RCC 7860 (cell line): ENCODE measurements at places on chromosomes 16 and 17.
A peak's percentile ranks its signal among the peaks of the same experiment; 100 is the strongest.

DNA sequence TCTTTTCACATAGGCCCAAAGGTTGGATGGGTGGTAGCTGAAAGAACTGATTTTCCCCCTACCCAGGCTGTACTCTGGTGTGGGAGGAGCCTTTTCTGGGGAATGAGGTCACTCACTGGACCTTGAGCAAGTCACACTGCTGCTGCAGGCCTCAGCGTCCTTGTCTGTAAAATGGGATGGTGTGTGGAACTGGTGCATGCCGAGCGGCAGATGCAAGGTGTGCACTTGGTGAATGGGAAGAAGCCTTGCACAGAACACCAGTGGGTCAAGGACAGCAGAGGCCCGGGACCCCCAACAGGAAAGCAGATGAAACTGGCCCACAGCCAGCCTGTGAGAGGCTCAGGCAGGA lies 38.1 kb downstream of the ARHGAP27 start:
- no peak for DNase-seq

GRCh38 chr17:17510456-17511292 lies 14.5 kb upstream of the RASD1 start:
- no peak for DNase-seq

DNA sequence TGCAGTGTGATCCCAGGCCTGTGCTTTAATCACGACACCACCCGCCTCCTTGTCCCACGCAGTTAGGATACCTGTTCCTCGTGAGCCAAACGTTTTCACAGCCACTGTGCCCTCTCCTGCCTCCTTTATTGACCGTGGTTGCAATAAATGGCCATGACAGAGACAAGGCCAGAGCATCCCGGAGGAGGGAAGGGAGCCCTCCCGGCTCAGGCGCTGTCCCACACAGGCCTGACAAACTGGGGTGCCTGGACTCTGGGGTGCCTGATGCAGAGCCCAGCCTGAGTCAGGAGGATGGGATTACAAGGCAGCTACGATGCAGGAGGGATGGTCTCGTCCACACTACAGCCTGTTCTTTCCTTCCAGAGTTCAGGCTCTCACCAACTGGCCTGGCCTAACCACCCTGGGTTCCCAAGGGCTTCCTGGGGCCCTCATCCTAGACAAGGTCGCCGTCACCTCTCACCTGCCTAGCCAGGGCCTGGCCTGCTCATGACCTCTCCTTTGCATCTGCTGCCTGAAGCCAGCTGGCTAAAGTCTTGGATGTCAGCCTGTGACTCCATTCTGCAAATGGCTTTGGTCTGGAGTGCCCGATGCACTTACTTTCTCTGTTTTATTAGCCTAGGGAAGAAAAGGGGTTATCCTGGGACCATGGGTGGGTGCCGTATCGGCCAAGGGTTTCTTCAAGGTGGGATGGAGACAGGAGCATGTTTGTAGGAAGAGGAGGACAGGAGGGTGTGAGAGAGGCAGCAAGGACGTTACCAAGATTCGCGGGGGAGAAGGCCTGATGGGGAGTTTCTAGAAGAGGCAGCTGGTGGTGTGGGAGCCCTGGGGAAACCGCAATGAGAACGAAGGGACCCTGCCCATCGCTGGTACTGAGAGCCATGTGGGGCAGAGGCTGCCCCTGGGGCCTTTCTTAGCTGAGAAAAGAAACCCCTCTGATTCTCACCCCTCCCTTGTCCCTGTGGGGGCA lies 234.3 kb upstream of the TNRC6C start:
- no peak for DNase-seq

DNA sequence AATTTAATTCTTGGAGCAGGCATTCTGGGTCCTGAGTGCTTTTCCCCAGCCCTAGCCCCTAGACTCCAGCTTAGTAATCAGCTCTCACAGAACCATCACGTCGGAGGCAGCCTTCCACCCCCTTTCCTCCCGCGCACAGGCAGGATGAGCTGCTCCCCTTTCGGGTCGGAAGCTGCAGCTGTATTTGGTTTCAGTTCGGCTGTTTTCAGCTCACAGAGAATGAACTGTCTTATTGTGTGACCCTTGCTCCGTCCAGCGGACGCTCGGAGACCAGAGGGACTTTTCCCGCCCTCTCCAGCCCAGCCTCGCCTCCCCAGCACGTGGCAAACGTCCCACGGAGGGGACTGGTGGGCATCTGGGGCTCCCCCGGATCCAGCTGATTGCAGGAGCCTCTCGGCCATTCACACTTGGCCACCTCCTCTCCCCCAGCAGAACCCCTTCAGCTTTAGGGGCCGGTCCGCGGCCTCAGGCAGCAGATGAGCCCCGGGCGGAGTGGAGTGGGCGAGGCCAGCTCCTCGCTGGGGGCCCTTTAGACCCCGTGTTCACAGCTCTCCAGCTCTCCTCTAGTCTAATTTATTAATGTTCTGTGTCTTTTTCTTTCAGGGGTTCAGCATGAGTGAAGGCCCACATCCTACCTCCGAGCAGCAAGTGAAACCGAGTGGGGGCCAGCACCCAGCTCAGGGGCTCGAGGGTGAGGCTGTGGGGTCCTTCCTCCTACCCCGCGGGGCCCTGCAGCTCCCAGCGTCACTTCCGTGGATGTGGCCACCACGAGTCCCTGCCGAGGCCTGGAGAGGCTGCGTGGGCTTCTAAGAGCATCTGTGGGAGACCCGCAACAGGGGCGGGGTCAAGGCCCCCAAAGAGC lies 863 bp upstream of the UTS2R start:
- no peak for DNase-seq

- peak; percentile 45 for DNase-seq
Observed at GRCh38 chr16:11913425-11914079, 2.2 kb downstream of the GSPT1 start.

DNA sequence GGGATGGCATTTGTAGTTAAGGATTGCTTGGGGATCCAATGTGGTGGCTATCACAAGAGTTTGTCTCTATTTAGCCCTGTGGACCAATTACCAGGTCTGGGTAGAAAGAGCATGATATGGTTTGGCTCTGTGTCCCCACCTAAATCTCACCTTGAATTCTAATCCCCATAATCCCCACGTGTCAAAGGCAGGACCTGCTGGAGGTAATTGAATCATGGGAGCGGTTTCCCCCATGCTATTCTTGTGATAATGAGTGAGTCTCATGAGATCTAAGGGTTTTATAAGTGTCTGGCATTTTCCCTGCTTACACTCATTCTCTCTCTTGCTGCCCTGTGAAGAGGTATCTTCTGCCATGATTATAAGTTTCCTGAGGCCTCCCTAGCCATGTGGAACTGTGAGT lies 86.4 kb upstream of the HS3ST4 start:
- no peak for DNase-seq

GRCh38 chr17:45371414-45372324 lies 54.8 kb upstream of the MAP3K14 start:
- DNase-seq, result peak; percentile 95

DNA sequence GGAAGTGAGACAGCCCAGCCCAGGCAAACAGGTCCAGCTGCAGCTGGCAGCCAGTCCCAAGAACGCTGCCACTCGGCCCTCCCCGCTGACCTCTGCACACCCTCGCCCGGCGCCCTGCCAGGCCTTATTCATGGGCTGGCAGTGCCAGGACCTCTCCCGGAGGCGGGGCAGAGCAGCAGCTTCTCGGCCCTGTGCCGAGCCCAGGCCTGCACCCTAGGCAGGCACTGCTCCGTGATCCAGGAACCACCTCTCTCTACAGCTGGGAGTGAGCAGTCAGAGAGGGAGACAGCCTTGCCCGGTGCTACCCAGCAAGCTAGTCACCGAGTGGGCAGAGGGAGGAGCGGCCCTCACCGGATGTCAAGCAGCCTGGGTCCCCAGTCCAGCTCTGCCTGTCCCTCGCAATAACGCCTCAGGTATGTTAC lies 79.9 kb upstream of the CBX4 start:
- DNase-seq, result peak; percentile 73

DNA sequence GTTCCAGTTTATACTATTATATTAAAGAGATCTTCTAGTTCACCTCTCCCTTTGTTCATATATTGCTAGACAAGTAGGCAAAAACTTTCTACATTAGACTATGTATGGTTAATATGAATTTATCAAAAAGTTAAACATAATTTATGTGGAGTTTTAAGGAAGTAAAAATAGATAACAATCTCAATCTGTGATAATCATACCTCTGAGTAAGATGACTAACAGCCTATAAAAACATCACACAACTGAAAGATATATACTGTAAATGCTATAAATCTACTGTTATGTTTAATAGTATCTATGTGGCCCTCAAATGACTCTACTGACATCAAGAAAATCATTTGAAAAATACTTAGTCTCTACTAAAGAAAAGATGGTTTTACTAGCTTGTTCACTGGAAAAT lies 37.1 kb downstream of the AP1G1 start:
- DNase-seq, result no peak

GRCh38 chr17:77854083-77854758 lies 104.3 kb upstream of the TNRC6C start:
- DNase-seq, result no peak

DNA sequence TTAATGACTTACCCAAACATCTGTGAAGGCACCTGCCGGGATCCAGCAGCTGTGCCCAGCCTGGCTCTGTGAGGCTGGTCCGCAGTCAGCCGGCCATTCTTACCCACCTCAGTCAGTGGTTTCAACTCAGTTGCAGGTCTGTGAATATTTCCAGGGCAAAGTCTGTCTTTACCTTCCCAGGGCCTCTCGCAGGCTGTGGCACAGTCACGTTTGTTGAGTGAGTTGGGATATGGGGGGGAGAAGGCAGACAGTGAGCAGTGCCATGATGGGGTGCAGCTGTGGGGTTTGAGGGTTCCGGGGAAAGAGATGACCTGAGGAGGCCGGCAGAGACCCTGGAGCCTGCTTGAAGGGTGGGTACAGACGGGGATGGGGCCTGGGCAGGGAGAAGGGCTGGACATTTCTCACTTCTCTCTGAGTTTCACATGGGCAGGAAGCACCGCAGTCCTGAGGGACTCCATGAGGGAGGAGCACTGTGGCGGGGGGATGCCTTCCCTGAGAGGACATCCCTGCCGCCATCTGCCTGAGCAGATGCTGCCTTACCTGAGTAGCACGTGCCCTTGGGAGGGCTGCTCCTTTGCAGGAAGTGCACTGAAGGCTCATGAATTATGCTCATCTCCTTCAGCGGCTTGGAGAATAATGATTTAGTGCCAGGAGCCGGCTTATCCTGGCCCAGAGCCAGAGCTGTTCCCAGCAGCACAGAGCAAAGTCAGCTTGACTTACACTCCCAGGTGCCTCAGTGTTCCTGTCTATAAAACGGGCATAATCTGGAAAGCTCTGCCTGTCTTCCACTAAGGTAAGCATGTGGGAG lies 48.1 kb downstream of the KSR1 start:
- no peak for DNase-seq

DNA sequence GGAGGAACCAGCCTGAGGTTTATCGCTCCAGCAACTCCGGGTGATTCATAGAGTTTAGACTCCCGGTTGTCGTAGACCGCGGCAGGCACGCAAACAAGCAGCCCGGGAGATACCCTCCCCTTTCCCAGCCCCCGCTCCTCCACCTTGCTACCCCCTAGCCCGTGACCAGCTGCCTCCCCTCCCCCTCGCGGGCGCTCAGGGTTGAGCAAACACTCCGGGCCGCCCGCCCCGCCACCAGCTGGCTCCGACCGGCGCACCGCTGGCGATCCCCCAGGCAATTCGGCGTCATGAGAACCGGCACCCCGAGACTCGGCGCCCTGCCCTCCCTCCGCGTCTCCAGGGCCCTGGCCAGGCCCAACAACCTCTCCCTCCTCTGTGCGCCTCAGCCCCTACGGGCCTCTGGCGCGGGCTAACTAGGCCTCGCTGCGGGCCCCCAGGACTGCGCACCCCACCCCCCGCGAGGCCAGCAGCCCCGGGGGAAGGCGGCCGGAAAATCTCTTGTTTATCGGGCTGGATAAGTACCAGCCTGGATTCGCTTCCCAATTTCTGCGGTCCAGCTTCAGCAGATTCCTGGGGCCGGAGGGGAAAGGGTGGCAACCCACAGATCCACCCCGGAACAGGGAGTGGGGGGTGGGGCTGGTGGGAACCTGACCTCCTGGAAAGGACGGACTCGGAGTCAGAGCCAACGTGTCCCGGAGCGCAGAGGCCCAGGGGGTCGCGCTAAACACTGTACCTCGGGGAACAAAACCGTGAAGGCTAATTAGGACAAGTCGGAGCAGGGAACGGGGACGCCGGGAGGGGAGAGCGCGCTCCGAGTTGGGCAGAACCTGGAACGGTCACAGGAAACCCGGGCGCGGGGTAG lies 951 bp upstream of the GPRC5C start:
- DNase-seq, result peak; percentile 88

DNA sequence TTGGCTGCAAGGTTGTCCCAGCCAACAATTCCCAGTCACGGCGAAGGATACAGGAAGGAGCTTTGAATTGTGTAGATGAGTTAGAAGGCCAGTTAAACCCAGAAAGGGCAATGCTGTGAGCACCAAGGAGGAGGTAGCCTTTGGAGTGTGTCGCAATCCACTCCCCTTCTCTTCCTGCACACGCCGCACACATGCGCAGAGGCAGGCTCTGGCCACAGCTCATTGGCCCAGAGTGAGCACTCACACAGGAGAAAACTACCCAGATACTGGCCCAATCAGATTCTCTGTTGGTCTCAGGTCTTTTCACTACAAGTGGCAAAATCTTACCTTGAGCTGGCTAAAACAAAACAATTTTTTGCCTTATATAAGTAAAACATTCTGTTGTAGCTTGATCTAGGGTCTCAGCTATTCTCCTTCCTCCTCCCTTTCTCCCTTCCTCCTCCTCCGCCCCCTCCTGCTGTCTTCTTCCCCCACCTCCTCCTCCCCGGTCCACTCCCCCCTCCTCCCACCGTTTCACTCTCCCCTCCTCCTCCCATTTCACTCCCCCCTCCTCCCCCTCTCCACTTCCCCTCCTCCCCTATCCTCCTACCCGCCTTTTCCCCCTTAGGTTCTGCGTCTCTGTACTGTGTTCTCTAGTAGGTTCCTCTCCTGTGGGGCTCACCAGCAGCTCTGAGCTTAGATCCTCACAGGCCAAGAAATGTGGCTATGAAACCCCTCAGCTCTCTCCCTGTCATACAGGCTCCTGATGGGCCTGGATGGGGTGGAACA lies 344.9 kb downstream of the CPPED1 start:
- no peak for DNase-seq

DNA sequence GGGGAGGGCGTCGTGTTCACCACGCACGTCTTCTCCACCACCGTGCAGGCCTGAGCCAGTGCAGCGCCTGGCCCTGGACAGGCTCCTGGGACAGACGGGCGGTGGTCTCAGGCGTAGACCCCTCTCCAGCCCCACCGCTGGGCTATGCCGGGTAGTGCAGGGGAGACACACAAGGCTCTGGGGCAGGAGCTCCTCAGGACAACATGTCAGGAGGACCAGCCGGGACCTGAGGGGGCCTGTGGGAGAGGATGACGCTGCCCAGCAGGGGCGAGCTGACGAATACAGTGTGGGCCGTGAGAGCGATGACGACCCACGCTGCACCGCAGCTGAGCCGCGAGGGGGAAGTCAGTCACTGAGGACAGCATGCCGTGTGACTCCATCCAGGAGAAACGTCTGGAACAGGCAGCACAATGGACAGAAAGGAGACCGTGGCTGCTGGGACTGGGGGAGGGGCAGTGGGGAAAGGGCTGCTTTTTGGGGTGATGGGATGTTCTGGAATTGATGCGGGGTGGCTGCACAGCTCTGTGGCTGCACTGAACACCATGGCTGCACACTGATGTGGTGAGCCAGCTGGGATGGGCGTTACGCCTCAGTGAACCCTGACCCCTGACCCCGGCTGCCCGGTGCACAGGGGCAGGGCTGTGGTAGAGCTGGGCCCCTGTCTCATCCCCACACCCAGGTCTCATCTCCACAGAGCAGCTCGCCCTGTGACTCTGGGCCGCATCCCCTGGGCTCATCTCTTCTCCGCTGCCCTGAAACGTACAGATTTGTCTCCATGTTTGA lies 20.2 kb downstream of the DNASE1 start:
- DNase-seq, result no peak
